ENCODE measurements at places on chromosomes 4 and X. TPM values are rescaled to one million over a fixed set of nuclear protein-coding genes. Genes with fewer than 3 reads are reported as not detected.

Gene SMR3B
- total RNA-seq = not detected

Gene SERTM2
- not detected for total RNA-seq

Gene CFI
- total RNA-seq = not detected

Gene SORBS2
- not detected for total RNA-seq

Gene SYNPO2
- 0.99 TPM for total RNA-seq

Gene BEX3
- total RNA-seq = 33.8 TPM

Gene P2RY4
- 0.75 TPM for total RNA-seq

Gene TXK
- total RNA-seq = 135 TPM

Gene IL1RAPL2
- not detected for total RNA-seq

Gene PCDH19
- total RNA-seq = not detected

Gene ZCCHC13
- total RNA-seq = not detected

Gene MCF2
- total RNA-seq = 1.5 TPM

Gene TLR2
- 2.0 TPM for total RNA-seq

Gene CCDC158
- total RNA-seq = not detected

Gene MAGEA12
- not detected for total RNA-seq

Gene ART3
- total RNA-seq = not detected

Gene MMRN1
- 0.11 TPM for total RNA-seq

Gene CXCL13
- not detected for total RNA-seq

Gene MAGEB1
- not detected for total RNA-seq

Gene MSL3
- total RNA-seq = 175 TPM
